ENCODE measurements at places on chromosomes 5 and 9.

DNA sequence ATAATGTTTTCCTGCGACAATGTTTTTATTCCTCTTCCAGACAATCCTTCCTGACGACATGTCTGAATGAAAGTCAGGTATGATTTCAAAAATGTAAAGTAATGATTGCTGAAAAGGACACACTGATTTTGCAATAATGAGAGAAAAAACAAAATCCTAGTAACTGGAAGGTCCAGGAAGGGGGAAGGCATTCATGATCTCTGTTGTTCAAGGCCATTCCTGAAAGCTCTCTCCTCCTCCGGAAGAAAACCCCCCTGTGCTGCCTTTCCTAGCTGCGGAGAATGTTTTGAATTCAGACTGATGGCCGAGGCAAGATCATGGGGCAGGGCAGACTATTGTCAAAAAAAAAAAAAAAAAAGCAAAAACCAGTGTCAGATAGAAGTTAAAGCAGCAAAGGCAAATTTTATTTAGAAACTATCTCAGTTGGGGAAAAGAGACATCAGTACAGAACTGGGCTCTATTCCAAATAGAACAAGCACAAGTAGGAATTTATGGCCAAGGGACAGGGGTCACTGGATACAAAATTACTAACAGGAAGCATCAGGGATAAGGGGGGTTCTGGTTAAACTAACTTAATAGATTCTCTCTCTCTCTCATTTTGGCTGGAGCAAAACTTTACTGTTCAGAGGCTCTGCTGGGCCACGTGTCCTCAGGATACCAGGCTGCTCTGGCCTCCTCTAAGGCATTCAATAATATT lies 36.5 kb upstream of the CTSV start:
- DNase-seq, result no peak

DNA sequence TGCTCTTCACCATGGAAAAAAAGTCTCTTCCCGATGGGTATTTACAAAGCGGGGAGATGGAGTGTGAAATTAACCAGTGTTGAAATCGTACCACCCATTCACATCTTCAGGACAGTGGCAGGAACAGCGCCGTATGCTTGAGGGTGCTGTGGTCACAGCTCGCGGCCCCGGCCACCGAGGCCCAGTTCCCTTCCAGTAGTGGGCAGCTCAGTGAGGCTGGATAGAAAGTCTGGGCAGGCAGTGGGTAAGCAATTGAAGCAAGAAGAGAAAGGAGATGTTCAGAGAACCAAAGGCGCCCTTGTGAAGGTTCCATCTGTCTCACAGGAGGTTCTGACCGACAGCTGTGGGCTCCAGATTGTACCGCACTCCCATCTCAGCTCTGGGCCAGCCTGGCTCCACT lies 59.1 kb downstream of the SECISBP2 start:
- DNase-seq, result no peak

GRCh38 chr9:8070779-8071444 lies 271.3 kb upstream of the DMAC1 start:
- peak; percentile 19 for DNase-seq

DNA sequence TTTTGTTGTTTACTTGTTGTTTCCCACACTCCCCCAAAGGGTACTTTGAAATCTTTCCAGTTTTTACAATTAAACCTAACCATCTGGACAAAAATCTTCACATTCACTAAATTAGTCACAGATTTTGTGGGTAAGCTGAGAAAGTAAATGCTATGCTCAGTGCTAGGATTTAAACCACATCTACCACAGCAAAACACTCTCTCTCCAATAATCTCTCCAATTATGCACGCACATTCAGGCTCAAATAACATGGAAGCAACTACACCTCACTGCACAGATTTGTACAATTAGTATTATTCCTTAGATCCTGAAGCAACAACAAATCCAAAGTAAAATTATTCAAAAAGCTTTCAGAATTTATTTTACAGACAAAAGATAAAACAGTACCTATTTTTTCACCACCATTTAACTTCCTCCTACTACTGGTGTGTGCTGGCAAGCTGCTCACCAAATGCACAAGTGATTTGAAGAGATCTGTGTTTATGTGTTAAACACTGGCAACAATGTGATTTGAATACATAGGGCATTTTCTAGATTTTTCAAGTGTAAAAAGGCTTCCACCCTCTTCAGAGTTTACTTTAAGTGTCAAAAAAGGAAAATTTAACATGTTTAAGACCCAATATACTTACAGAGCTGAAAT lies 16.6 kb downstream of the ZNF608 start:
- DNase-seq, result no peak

- DNase-seq, result no peak
Observed at GRCh38 chr9:8033794-8034193, 234.2 kb upstream of the DMAC1 start.

- no peak for DNase-seq
Observed at GRCh38 chr5:147234239-147234824, 494 bp upstream of the STK32A start.

DNA sequence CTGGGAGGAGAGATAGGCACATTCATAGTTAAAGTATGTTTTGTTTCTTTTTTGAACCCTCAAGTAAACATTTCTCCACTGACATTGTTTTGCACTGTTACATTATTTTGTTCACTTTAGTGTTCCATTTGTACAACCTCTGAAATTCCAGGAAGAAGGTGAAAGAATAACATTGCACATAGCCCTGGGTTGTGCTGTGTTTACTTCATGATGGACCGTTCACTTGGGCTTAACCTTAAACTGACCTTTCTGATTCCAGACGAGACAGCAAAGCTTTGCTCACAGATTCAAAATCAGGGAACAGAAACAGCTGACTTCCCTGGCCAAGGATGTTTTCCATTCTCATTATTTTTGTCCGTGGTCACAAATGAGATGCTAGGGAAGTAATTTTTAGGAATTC lies 42.8 kb upstream of the GDNF start:
- DNase-seq, result no peak

DNA sequence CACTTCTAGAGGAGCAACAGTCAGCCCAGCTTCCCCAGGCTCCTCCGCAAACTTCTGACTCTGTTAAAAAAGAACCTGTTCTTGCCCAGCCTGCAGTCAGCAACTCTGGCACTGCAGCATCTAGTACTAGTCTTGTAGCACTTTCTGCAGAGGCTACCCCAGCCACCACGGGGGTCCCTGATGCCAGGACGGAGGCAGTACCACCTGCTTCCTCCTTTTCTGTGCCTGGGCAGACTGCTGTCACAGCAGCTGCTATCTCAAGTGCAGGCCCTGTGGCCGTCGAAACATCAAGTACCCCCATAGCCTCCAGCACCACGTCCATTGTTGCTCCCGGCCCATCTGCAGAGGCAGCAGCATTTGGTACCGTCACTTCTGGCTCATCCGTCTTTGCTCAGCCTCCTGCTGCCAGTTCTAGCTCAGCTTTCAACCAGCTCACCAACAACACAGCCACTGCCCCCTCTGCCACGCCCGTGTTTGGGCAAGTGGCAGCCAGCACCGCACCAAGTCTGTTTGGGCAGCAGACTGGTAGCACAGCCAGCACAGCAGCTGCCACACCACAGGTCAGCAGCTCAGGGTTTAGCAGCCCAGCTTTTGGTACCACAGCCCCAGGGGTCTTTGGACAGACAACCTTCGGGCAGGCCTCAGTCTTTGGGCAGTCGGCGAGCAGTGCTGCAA lies 72.8 kb downstream of the NUP214 start:
- DNase-seq, result no peak

DNA sequence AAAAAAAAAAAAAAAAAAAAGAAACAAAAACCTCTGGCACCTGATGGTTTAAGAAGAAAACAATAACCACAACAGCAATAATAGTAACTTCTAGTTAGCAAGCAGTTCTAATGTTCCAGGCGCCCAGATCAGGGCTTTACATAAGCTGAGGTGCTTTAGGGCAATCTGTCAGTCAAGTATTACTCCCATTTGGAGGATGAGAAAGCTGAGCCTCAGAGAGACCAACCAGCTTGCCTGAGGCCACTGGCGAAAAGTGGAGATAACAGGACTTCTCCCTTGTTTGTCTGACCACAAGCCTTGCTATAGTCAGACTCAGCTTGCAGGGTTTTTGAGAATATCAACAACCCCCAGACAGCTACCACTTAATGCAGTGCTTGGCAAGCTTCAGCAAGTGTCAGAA lies 83.5 kb upstream of the BOD1 start:
- DNase-seq, result no peak

DNA sequence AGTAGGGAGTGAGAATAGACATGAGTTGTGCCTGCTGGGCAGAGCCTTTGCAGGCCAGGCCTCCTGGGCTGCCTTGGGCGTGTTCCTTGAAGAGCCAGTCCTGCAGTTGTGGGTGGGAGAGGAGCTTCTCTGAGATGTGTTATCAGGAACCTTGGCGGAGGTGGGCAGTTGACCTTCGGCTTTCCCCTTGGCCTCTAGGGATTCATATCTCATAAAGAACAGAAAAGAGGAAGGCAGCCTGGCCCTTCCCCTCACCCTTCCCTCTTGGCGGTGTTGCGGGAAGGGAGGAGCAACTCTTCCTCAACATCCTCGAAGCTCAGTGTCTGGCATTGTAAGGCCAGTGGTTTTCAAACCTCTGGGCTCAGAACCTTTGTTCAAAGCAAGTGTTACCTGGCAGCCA lies 59.2 kb downstream of the DAPK1 start:
- DNase-seq, result no peak

- peak; percentile 13 for DNase-seq
Observed at GRCh38 chr5:171667341-171668096, 118.1 kb upstream of the SMIM23 start.

DNA sequence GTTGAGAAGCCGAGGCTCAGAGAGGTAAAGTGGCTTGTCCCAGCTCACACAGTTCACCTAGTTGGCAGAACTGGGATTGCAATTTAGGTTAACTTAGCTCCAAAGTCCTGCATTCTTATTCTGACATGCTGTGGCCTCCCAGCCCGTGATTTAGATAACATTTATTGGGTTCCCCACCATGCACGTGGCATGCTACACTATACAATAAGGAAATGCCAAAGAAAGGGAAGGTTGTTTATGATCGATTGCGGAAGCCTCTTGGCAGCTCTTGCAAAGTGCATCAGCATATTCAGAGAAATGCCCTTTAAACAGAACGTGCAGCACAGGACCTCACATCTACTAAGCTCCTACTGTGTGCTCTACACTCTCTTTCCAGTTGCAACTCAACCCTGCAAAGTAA lies 3.2 kb downstream of the NEURL1B start:
- no peak for DNase-seq

Measured in nephron progenitor cell (in vitro differentiated cells).